Activated T-helper 17 cell treated with anti-CD3 and anti-CD28 coated beads, Interleukin-2, amount 50 U/mL, for 72 hours (primary cell): ENCODE measurements at places on chromosomes 2 and 18.

DNA sequence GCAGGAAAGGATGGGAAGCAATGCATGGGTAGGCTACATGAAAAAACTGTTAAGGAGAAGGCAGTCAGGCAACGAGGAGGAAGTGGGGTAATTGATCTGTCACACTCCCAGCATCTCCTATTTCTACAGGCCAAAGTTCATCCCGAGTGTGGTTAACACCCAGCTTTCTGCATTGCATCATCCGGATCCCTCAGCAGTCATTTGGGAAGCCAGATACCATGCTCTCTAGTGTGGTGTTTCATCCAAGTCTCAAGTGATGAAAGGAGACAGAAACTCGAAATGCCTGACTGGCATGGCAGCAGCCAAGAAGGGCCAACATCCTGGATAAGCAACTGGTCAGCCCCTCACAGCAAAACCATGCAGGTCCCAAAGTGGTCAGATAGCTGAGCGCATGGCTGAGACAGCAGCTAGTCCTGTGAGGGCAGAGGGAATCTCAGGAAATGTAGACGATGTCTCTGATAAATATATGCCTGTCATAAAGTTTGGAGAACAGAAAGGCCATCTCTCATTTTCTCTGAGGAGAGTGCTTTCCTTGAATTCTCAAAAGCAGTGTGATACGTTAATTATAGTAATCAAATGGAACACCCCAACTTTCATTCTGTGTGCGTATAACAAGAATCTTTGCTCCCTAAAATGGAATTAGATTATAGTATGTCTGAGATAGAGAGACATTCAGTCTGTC, 24.8 kb upstream of the HNRNPA3 start:
- no peak for ATAC-seq
- no peaks in the 10 kb centered on the region for H3K4me1 ChIP-seq

DNA sequence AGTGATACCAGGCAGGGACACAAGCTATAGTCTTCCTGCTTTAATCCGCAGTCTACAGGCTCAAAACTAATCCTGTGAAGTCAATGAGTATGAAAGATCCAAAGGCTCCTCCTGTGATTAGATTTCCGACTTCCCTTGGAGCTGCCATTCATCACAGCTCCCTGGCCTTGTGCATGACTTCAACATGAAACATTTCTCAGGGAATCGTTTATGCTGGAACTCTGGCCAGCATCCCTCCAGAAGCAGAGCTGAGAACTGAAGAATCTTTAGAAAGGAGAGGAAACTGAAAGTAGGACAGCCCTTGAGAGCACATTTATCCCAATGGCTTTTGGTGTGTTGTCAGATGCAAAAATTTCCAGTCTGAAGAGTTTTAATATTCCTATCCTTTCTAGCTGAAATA, 84.3 kb upstream of the SESTD1 start:
- H3K27ac ChIP-seq: no peak overlapping the region
- H3K36me3 ChIP-seq: no peaks in the 10 kb centered on the region
- H3K4me3 ChIP-seq: no peak overlapping the region
- H3K4me1 ChIP-seq: no peaks in the 10 kb centered on the region

DNA sequence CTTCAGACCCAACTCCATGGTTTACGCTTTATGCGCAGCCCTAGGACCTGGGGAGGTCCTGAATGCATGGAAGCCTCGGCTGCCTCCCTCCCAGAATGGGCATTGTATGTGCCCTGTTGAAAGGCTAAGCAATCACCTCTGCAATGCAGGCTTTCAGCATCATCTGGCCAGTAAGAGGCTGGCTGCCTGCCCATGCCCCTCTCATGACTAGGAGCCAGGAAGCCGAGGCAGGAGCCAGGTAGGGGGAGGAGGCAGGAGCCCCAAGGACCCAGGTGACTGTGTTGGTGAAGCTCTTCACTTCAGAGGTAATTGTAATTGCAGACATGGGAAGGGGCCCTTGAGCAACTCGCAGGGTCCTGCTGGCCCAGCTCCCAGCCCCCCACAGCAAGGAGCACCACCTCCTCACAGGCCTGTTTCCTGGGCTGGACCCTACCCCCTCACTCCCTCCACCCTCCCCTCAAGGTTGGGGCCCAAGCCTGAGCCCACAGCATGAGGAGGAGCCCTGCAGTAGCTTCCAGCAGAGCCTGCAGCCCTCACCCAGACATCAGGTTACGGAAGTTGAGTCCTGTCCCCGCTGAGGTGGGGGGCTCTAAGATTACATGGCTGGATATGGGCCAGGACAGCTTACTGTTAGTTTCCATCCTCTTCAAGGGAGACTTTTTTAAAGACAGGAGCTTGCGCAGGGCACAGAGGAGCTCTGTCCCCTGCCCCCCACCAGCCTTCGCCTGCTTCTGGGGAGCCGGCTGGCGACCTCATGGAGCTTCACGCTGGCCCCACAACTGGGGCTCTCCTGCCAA, 21.9 kb downstream of the CRACDL start:
- no peak overlapping the region for H3K4me3 ChIP-seq
- no peak for ATAC-seq
- H3K27ac ChIP-seq: no peak overlapping the region
- peaks cover 28% of the 10 kb centered on the region for H3K27me3 ChIP-seq

- no peak for ATAC-seq
- H3K27me3 ChIP-seq: no peaks in the 10 kb centered on the region
- no peaks in the 10 kb centered on the region for H3K36me3 ChIP-seq
- H3K4me1 ChIP-seq: no peaks in the 10 kb centered on the region
- H3K4me3 ChIP-seq: no peak overlapping the region
- H3K27ac ChIP-seq: no peak overlapping the region
Observed at GRCh38 chr2:152971685-152972084, 253.3 kb downstream of the ARL6IP6 start.

GRCh38 chr2:182522972-182523473, 96.2 kb upstream of the PDE1A start:
- no peaks in the 10 kb centered on the region for H3K4me1 ChIP-seq
- H3K27ac ChIP-seq: no peak overlapping the region
- H3K27me3 ChIP-seq: peaks cover 3% of the 10 kb centered on the region
- H3K4me3 ChIP-seq: no peak overlapping the region

GRCh38 chr2:157880927-157881326, 4.8 kb upstream of the ACVR1 start:
- no peaks in the 10 kb centered on the region for H3K27me3 ChIP-seq
- no peak overlapping the region for H3K27ac ChIP-seq
- peaks cover 14% of the 10 kb centered on the region for H3K4me1 ChIP-seq
